ENCODE measurements at places on chromosomes 4 and X.

DNA sequence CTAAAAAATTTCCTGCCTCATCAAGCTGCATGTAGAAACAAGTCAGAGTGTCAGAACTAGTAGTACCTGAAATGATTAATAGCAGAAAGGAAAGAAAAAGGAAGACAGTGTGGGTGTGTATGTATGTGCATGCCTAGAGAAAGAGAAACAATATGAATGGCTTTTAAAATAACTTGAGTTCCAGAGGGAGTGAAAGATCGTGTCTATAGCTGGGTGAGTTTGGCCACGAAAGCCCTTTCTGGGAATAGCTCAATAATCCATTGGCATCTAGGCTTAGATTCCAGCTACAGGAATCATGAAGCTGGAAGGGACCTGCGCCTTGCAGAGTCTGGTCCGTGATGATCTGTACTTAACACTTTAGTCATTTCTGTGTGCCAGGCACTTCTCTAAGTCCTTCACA is 195.6 kb downstream of the RAPGEF2 start:
- no peak for DNase-seq

GRCh38 chrX:44570522-44570921 is 27.9 kb upstream of the FUNDC1 start:
- DNase-seq = no peak

DNA sequence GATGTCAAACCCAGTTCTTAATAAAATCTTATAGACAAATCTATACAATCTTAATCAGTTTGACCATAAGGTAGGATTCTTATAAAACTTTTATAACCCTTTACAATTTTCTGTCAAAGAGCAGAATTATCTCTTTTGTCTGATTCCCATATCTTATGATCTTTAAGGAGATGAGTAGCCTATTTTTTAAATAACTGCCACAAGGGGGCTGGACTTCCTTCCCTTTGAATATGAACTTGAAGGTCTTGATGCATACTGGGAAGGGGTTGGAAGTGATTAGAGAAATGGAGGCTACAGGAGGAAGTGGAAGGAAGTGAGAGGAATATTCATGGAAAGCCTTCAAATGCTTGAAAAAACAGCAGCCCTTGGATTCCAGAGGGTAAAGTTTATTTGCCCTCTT is 111.1 kb downstream of the APOOL start:
- DNase-seq = no peak

GRCh38 chr4:98260047-98260578 is 1.1 kb upstream of the RAP1GDS1 start:
- no peak for DNase-seq

GRCh38 chr4:95124906-95125504 is 367.2 kb downstream of the BMPR1B start:
- peak; percentile 34 for DNase-seq

- DNase-seq = no peak
Observed at GRCh38 chr4:2686379-2687265, 69.5 kb downstream of the TNIP2 start.

DNA sequence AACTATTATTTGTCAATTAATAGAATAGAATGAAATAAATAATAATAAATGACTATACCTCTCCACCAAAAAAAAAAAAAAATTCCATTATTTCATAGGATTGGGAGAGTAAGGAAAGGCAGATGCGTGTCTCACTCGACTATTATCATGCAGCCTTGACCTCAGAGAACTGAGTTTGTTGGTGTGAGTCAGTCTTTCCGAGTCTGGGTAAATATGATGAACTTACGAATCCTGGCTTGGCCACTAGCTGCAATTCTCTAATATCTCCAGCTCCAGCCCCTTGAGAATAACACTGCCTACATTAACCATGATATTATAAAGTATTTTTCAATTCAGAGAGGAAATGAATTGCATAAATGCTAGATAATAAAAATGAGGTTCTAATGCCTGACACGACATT is 46.6 kb upstream of the DHX15 start:
- no peak for DNase-seq

DNA sequence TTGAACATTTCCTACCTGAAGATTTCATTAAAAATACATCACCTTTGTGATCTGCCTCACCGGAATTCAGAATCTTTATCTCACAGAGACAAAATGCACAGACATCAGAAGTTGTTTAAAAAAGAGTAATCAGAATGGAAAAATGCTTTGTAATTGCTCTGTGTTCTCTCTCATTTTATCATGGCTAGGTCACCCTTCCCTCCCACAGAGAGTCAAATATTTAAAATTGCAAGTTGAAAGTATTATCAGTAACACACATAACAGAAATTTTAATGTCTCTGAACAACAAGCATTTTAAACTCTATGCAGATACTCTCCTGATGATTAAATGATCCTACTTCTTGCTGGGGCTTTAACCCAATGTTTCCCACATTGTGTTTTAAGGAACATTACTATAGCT is 362.0 kb downstream of the CBLL2 start:
- DNase-seq = no peak
